ENCODE measurements at places on chromosomes 11 and 22.
A peak's percentile ranks its signal among the peaks of the same experiment; 100 is the strongest.

GRCh38 chr11:2929531-2929949 lies 320 bp upstream of the PHLDA2 start:
- DNase-seq: peak; percentile 91

- no peak for DNase-seq
These were observed 34.0 kb downstream of the HIPK3 start for GRCh38 chr11:33291004-33291777.

DNA sequence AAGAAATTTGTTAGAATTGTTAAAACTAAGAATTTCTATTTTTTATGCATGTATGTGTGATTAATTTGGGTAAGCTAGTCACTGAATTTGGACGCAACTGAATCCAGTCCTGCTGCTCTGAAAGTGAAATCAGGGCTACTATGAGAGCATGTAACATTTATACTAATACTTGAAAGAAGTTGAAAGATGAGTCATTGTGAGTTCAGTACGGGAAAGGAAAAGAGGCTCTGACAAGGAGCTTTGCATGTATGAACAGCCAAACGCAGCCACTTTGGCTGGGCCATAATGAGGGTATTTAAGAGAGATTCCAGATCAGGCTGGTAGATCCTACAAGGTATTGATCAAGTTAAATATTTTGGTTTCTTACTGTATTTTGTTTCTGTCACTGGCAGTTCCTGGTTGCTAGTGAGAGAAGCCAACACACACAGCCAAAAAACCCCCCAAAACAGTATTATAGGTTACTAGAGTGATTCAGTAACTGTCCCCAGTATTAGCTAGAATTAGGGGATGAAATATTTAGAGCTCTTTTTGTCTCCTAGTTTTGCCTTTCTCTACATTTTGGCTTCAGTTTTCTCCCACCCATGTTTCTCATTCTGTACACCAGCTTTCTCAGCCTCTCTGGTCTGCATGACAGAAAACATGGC lies 14.1 kb downstream of the AASDHPPT start:
- peak; percentile 79 for DNase-seq

DNA sequence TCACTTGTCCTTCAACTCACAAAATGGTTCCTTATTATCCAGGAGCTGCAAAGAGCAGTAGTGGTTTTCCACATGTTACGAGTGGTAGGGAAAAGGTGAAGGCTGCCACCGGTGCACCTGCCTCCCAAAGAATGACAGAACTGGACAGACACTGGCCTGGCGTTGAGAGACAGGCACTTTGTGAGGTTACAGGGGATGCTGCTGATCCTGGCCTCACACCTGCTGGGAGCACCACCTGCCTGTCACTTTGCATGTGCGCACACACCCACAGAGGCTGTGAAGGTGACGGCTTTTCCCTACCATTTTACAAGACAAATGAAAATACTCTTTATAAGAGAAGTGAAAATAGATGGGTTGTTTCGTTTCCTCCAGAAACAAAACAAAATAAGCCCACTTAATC lies 175.3 kb upstream of the B3GAT1 start:
- DNase-seq: no peak

DNA sequence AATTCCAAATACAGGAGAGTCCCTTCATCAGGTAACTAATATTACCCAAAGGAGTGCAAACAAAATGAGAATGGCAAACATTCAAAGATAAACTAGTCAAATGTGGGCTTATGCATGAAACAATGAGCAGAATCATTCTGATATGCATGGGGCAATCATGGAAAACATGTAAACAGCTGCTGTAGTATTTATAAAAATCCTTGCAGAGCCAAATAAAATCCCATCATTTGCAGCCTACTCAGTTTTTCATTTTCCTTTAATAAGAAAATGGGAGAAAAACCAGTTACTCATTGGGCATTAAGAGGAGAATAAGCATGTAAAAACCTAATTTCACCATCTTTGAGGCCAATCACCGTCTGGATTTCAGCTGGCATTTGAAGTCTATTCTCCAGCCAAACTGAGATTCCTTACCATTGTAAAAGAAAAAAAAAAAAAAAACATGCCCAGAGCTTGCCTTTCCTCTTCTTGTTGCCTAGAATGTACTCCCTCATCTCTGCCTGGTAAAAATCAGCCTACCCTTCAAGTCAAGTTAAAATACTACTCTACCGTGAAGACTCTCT lies 249.1 kb downstream of the TTC28 start:
- peak; percentile 44 for DNase-seq

DNA sequence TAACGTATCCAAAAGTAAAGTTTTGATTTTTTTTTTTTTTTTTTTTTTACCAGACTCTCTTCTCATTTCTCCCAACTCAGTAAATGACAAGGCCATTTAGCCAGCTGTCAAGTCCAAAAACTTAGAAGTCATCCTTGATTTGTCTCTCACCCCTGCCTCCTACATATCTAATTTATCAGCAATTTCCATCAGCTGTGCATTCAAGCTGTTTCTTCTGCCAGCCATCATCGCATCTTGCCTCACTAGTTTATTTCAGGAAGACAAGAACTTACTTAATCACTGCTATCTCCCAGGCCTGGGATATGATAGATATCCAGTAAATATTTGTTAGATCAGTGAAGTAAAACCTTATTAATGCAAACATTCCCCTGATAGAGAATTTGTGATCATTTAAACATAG lies 47.6 kb downstream of the SCGB1A1 start:
- DNase-seq: no peak

DNA sequence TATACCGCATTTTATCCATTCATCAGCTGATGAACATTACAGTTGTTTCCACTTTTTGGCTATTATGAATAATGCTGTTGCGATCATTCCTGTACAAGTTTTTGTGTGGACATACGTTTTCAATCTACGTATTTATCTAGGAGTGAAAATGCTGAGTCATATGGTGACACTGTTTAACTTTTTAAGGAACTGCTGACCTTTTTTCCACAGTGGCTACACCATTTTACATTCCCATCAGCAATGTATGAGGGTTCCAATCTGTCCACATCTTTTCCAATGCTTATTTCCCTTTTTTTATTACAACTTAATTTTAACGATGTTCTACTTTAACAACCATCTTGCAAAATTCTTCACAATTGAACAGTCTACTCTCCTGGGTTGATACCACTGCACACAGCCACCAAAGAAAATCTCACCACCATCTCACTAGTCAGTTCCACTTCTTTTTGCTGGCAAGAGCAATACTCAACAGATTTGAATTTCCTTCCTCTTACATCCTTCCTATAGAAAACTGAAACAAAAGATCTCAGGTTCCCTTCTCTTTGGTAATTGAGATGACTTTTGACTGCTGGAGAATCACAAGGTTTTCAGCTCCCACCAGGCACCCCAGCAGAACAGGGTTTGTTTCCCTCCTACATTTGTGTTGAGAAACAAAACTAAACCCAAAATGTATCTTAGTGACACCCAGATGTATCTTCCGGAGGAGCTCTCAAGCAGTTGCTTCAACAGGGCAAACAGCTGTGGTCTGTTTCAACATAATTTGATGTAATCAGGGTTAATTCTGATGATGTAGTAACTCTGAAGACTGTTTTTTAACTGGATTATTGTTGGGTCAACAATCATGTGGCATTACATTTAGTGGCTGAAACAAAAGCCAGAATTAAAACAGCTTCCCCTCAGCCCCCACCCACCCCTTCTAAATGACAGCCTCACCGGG lies 7.0 kb upstream of the GAB2 start:
- peak; percentile 28 for DNase-seq

DNA sequence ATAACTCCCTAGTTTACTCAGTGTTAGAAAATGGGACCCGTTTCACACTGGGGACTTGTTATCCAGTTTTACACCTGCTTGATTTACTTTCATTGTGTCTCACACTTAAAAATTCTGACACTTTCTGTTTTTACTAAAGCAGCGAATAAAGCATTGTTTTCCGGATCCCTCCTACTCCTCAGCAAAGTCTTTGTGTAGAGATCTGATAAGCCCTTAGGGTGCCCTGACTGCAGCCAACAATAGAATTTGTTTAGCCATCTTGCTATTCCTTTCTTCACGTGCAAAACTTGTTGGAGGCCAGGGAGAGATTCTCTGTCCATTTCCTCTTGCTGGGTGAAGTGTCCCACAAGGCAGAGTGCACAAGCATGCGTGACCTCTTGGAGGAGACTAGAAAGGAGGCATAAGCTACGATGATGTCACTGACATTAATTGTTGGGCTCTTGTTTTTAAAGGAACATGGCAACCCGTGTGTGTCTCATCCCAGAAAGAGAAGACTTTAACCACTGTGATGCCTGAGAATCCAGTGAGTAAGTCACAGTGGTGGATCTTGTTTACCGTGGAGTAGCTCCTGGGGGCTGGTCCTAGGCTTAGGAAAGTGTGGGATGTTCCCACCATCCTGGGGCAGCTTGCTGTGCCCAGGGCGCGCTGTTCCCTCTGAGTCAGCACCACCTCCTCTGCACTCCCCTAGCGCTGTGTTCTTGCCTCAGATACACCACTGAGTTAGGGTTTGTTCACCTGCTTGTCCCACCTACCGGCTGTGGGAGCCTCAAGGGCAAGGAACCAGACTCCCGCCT lies 27.7 kb downstream of the MICAL2 start:
- peak; percentile 67 for DNase-seq

DNA sequence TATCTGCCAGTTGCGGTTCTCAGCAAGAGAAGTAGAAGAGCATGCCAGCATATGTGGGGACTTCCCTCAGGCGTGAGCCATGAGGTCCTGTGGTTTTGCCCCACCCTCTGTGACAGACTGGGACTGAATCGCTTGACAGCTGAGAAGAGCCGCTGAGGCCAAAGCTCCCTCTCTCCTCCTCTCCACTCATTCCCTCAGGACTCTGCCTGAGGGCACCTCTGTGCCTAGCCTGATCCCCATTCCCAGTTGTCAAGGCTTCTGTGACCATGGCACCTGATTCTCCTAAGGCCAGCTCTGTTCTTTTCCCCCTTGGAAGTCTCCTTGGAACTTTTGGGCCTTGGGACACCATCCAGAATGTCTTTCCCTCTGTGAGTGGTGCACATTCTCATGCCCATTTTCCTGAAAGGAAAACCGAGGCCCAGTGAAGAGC lies 27.0 kb downstream of the ART5 start:
- peak; percentile 55 for DNase-seq

GRCh38 chr11:33315822-33316221 lies 58.6 kb downstream of the HIPK3 start:
- no peak for DNase-seq

DNA sequence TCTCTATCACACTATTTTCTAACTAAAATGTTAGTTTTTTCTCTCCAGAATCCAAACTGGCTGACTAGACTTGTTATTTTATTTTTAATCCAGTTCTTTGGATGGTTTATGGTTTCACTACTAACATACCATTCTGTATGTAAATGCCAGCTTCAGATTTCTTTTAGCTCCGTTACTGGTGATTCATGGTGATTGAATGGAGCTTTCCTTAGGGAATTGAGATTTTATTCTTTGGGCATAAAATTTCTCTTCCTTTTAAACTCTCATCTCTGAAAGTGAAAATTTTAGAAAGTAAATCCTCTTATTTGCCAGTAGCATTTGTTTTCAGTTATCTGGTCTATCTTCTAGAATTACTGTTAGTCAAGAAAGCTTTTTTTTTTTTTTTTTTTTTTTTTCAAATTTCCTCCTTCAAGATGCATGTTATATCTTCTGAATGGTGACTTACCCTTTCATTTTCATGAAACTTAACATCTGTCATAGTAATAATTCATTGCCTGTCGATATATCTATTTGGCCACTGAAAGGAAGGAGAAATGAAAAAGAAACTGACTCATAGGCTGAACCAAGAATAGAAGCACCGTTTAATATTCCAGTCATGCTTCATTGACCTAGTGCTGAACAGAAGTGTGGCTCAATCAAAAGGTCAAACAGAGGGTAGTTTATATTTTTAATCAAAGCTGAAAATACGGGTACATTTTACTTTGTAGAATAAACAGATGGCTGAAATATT lies 6.4 kb downstream of the ENDOD1 start:
- peak; percentile 85 for DNase-seq

DNA sequence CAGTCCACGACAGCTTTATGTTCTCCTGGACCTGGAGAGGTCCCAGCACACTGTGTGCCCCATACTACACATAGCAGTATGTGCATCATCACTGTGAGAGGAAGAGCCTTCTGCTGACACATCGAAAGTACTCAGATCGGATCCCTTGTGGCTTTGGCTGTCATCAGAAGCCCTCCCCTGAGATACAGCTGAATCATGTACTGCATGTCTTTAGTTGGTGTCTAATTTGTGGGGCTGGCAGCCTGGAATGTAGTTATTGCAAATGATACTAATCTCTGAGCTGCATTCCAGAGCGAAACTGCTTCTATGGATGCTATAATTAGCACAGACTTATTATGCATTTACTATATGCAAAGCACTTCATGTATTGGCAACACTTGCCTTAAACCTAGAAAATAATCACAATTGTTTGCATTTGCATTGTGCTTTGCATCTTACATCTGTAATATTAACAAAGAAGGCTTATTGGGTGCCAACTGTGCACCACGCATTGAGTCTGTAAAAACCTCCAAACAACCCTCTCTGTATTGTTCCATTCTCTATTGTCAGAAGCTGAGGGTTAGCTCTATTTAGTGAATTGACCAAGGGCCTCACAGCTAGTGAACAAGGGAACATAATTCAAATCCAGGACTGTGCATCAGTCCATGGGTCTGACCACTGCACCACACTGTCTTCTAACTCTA lies 89.2 kb upstream of the CRTAM start:
- DNase-seq: peak; percentile 97

DNA sequence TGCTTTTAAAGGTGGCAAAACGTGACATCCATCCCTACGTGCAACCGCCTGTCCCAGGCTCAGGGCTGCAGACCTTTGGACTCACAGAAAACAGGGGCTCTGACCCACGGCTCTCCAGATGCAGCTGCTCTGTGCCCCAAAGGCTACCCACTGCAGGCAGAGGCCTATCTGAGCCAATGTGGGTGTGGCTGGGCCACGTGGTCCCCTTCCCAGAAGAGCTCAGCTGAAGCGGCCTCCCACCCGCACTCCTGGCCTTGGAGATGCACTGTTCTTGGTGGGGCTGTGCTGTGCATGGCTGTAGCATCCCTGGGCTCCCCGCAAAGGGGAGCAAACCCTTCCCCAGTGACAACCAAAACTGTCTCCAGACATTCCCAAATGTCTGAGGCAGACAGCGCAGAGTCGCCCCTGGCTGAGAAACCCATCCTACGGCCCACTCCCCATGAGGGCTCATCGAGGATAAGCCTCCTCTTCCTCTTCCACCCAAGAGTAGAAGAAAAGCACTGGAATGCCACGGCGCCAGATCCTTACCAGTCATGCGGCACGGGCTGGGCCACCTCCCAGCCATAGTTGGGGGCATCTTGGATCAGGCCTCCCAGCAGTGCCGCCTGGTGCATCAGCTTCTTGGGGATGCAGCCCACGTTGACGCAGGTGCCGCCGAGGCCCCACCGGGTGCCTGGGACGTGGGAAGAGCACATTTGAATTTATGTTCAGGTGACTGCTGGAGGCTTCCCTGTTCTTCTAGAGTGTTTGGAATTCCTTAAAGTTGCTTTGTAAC lies 23.1 kb upstream of the COMT start:
- DNase-seq: no peak

GRCh38 chr11:107962181-107962580 lies 33.9 kb downstream of the RAB39A start:
- no peak for DNase-seq

DNA sequence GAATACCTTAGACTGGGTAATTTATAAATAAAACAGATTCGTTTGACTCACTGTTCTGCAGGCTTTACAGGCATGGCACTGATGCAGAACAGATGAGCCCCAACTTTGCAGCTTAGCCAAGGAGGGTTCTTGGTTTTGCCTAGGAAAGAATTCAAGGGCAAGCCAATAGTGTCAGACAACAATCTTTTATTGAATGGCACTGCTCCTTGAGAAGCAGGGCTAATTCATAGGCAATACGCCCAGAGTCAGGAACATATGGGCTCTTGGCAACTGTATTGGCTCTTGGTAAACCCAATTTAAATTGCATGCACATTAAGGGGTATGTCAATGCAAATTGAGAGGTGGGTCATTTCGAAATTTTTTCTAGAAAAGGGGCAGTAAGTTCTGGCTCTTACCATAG lies 87.9 kb downstream of the RAB38 start:
- DNase-seq: no peak

All from GM23248 (cell line).